ENCODE measurements at places on chromosomes 16 and 17.

DNA sequence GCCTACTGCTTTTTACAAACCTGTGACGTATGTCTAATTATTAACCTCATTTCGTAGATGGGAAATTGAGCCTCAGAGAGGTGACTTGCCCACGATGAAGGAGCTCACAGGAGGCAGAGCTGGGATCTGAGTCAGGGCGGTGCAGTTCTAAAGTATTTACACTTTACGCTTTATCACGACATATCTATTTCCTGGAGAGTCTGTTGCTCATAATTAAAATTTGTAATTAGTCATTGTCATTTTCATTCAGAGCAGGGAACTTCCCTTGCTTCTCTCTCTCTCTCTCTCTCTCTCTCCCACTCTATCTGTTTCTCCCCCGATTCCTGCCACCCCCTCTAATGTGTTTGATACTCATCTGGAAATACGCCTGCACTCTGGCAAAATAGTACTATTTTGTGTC, 5.9 kb downstream of the SLC5A11 start:
- DNase-seq, result no peak

DNA sequence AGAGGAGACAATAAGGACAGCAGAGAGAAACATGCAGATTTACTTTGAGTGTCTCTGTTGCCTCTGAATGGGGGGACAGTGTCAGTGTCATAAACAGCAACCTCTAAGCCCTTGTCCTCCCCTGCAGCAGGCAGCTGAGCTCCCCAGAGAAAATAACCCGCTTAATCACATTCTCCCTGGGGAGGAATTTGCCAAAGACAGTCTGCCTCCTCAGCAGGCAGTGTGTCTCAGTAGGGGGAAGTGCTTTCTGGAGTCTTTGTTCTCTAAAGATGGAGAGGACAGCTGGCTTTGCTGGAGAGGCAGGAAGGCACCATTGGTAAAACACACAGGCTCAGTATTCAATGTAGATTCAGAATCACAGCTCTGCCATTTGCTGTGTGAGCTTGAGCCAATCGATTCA, 16.1 kb downstream of the TEKT5 start:
- no peak for DNase-seq

DNA sequence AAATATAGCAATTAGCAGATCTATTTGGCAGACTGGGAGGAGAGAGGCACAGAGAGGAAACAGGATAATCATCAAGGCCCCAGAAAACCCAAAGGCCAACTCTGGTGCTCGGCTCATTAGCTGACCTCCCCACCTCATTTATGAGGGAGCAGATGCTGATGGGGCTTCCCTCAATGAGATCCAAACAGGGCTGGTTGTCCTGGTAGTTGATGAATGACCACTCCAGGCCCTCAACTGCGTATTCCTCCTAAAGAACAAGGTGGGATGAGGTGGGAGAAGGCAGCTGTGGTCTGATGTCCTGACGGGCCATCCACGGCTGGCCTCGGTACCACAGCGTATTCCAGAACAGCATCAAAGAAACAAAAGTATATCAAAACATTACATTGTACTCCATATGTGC, 20.8 kb downstream of the ZNHIT3 start:
- DNase-seq, result no peak

DNA sequence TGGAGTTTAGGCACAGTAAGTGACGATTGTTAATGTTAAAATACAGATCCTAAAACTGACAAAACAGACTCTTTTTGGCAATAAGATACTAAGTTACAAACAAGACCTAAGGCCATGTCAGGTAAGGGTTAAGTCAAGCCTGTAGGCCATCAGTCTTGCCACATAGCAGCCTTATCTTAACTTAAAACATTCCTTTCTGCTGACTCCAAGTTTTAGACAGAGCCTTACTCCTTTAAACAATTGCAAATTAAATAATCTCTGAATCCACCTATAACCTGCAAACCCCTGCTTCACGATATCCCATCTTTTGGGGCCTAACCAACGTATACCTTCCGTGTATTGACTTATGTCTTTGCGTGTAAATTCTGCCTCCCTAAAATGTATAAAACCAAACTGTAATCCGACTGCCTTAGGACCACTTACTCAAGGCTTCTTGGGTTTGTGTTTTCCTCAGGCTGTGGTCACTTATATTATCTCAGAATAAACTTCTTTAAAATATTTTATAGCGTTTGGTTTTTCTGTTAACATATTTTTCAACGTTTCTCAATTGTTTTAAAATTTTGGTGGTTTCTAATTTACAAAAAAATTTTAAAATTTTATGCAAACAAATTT, 64.4 kb downstream of the EFCAB5 start:
- no peak for DNase-seq

- DNase-seq, result no peak
Observed at GRCh38 chr17:83133302-83134121, 54.1 kb downstream of the METRNL start.

DNA sequence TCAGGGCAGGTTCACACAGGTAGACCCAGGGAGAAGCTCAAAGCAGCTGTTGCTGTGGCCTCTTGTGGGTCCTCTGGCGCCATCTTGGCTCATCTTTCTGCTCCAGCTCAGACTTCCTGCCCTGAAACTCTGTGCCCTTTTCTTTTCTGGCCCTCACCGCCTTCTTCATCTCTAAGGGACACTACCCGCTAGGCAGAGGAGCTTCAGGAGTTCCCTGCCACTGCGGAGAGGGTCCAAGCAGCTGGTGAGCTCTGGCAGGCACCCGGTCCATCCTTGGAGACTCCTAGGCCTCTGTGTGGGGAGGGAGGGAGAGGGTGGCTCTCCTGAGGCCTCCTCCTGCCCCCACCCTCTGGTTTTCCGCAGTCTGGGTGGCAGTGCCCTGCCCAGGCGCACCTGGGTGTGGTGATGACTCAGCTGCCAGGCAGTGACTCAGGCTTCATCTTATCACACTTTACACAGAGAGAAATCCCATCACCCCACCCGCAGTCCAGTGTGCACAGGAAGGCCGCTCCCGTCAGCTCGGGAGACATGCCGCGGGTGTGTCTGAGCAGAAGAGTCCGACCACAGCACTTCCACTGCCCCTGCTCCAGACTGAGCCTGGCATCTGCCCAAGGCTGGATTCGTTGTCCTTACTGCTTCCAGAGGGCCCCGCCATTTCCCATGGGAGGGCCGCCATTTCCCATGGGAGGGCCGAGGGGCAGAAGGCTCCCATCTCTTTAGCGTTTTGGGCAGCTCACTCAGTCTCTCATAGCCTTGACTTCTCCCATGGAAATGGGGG, 7.3 kb downstream of the NT5C start:
- DNase-seq, result no peak

GRCh38 chr16:55392701-55393100, 68.7 kb downstream of the IRX6 start:
- DNase-seq, result no peak

Measured in T47D (cell line).